Activated CD8-positive, alpha-beta memory T cell treated with anti-CD3 and anti-CD28 coated beads for 1 hour (primary cell): ENCODE measurements at places on chromosomes 3 and 15.

DNA sequence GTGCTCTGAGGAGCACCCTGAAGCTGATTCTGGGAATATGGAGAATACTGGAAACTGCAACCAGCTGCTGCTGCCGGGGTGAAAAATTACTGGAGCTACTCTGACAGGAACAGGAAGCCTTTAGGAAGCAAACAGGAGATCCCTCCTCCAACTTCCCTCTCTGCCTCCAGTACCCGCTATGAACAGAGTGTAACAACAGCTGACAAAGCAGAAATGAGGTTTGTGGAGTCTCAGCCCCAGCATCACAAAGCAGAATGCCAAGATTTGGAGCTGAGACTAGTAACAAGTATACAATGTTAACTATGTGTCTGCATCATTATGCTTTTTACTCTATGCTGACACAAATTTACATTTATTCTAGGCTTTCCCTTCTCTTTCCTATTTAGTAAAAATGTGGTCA, 22.7 kb upstream of the PIAS1 start:
- no peak for DNase-seq

- no peak for DNase-seq
These were observed 84.5 kb downstream of the CACNA2D3 start for GRCh38 chr3:54206874-54207273.

- DNase-seq = no peak
These were observed 36.1 kb upstream of the SLC41A3 start for GRCh38 chr3:126119976-126120375.

- DNase-seq = no peak
These were observed 19.8 kb downstream of the GNB5 start for GRCh38 chr15:52171386-52171785.

GRCh38 chr3:70824078-70824477, 511.6 kb upstream of the MDFIC2 start:
- DNase-seq = no peak

DNA sequence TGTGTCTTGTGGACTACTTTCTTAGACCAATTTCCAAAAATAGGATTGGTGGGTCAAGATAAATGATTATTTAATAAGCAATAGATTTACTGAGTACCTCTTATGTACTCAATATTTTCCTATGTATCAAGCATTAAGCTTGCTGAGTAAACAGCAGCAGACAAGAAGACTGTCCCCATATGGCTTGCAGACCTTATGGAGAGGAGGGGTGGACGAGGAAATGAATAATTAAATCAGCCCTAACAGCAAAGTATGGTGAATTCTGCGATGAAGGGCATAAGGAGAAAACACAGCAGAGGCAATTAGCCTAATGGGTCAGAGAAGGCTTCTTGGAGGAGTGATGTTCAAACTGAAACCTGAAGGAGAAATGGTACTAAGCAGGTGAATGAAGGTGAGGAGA, 45.1 kb downstream of the ACP3 start:
- no peak for DNase-seq

DNA sequence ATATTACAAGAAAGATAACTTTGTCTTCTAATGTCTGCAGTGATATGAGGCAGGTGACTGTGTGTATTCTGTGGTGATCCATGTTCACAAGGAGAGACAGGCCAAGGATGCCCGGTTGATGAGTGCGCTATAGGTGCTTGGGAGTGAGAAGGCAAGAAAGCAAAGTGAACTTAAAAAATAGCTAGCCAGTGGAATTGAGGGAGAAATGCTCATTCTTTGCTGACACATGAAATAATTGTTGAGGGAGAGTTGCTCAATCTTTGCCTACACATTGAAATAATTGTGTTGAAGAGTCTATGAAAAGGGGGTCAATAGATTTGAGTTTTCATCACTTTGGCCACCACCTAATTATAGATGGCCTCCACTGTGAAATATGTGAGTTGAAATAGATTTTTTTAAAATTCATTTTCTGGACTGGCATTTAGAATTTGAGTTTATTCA, 156.3 kb downstream of the LPP start:
- DNase-seq = no peak

DNA sequence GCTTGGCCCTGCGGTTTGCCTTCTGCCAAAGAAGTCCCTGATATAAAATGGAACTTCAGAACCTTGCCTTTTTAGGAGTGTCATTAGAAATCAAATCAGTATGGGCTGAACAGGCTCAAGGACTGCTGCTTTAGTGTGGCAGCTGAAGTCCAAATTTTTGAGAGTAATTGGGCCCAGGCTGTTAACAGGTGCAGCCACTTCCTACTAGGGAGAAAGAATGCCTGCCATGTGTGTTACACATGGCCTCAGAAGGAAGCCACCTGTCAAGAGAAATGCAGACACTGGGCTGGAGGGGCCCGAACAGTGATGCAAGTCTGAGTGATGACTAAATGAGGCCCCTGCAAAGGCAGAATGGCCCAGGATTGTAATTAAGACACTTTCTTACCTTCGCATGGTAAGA, 786.7 kb upstream of the CFAP20DC start:
- DNase-seq = no peak

DNA sequence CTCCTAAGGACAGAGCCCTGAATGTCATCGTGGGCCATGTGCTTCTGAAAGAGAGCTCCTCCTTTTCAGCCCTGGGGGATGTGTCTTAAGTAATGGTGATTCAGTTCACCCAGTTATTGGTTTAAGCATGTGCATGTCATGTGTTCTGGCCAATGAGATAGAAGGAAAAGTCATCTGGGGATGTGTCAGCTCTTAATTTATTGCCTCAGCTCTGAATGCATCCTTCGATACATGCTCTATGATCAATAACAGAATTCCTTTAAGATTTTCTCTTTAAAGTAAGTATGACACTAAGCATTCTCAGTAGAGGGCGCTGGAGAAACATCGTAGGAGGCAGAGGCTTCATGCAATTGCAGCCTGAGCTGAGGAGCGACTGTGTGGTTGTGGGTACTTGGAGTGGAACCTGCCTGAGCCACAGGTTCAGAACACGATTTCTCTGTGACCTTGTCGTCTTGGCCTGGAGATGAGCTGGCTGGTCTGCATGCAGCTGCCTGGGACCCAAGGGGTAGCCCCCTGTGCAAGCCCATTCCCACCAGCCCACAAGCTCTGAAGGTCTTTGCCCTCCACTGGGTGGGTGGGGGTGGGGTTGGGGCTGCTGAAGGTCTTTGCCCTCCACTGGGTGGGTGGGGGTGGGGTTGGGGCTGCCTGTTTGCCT, 69.5 kb downstream of the C3orf38 start:
- no peak for DNase-seq

GRCh38 chr15:80953953-80954778, 35.5 kb downstream of the MESD start:
- DNase-seq = no peak

DNA sequence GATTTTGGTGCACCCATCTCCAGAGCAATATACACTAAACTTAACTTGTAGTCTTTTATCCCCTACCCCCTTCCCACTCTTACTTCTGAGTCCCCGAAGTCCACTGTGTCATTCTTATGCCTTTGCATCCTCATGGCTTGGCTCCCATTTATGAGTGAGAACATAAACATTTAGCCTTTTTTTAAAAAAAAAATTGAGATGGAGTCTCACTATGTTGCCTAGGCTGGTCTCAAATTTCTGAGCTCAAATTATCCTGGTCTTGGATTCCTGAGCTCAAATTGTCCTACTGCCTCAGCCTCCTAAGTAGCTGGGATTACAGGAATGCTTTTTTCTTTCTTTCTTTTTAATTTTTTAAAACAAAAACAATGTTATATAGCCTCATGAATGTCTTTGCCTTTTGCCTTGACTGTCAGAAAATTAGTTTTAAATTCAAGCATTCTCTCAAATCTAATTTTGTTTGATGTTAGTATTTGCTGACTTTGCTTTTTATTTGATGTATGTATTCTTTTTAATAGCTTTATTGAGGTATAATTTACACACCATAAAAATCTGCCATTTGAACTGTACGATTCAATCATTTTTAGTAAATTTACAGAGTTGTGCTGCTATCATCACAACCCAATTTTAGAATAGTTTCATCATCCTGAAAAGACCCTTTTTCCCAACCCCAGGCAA, 46.9 kb downstream of the NFKBIZ start:
- DNase-seq = no peak

- no peak for DNase-seq
These were observed 3.6 kb upstream of the DENND4A start for GRCh38 chr15:65795663-65796216.

- DNase-seq = no peak
These were observed 23.1 kb downstream of the XXYLT1 start for GRCh38 chr3:195247863-195248189.

DNA sequence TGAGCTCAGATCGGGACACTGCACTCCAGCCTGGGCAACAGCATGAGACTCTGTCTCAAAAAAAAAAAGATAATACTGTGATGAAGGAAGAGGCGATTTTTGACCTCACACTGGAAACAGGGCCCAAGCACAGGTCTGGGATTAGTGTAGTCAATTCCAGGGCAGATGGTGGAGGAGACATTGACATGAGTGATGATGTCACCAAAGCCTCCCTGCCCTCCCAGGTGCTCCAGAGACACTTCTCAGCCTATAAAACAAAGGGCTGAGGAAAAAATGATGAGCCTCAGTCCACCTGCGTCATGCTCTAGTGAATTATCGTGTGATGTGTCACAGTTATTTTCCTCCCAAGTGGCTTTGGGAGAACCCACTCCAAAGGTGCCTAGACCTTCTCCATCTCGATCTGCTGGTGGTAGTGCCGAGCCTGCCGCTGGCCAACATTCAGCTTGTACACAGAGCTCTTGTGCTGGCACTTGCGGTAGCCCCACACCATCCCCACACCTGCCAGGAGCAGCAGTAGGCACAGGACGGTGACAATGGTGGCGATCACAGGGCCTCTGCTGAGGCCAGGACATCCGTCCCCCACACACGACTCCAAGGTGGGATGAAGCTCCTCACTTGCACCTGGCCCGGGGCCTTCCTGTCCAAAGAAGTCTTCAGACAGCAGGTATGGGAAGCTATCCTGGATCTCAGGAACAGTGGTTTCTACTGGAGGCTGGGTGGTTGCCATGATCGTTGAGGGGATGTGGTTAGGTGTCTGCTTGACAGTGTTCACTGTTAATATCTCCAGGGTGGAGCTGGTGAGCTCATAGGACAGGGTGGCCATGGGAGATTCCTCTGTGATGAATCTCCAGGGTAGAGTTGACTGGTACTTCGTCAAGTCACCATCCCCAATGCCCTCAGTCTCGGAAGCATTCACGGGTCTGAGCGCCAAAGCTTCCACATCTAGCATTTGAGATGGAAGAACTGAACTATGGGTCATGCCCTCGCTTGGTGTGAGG, 38.8 kb downstream of the CRTAP start:
- no peak for DNase-seq
